Ureter (tissue), 1 donor: ENCODE measurements at places on chromosomes 12 and 14. TPM values are rescaled to one million over a fixed set of nuclear protein-coding genes. Genes with fewer than 3 reads are reported as not detected.
A peak's percentile ranks its signal among the peaks of the same experiment; 100 is the strongest.

- no peak for DNase-seq
Observed at GRCh38 chr12:102454808-102455760, 25.3 kb downstream of the IGF1 start.

Gene CIDEB
- 11.1 TPM for total RNA-seq

DNA sequence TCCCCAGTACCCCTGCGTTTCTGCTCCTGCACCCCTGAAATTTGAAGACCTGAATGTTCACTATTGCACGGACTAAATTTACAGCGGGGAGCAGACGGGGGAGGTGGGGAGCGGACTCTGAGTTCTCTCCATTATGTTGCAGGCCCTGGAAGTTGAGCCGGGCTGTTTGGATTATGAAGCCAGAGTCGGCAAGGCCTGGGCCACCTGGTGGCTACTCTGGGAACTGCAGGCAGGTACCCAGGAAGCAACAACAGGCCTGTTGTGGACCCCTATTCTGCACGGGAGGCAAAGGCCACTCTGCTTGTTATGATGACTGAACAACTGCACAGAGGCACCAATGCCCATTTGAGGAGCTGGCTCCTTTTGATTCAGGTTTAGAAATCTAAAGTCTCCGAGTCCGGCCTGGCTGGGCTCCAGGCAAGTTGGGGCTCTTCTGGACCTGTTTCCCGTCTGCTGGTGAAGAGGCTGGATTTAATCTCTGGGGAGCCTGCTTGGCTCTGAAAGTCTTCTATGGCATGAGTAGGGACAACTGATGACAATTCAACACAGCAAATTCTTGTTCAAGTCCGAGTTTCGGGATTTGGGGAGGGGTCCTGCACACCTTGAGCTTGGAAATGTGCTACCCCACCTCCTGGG, 34.1 kb upstream of the FAM181A start:
- peak; percentile 82 for DNase-seq

DNA sequence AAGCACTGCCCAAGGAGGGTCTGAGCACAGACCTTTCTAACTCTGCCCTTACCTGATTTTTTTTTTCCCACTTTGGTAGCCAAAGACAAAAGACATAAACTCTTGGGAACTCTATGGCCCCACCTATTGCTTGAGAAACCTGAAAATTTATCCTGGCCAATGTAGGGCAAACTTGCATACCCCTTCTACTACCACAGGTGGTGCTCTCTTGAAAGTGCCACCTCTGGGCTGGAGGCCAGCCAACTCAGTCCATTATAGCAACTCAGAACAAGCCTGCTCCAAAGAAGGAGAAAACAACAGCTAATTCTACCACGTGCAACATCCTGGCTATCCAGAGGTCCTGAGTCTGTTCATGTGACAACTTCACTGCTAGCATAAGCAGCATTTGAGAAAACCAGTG, 55.7 kb upstream of the ABCD2 start:
- no peak for DNase-seq

GRCh38 chr14:104378698-104379113, 200.9 kb upstream of the C14orf180 start:
- no peak for DNase-seq

DNA sequence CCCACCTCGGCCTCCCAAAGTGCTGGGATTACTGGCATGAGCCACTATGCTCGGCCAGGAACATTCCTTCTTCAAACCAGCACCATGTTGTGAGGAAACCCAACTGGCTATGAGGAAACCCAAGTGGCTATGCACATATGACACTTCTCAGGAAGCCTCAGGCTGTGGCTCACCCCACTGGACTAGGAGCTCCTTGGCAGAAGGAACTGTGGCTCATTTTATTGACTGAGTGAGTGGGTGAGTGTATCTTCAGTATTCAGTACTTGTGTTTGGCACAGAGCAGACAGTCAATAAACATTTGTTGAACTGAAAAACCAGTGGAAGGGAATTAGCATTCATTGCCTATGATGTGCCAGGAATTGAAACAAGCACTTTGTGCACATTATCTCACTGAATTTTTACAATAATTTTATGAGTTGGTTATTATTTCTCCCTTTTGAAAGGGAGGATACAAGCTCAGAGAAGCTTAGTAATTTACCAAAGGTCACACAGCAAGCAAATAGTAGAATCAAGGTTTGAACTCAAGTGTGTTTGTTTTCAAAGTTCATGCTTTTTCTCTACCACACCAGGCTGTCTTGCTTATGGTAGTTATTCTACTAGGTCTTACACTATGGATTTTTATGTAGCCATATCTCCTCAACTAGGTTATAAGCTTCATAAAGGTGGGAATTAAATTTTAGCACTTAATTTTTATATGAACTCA, 121.6 kb downstream of the VEZT start:
- no peak for DNase-seq

DNA sequence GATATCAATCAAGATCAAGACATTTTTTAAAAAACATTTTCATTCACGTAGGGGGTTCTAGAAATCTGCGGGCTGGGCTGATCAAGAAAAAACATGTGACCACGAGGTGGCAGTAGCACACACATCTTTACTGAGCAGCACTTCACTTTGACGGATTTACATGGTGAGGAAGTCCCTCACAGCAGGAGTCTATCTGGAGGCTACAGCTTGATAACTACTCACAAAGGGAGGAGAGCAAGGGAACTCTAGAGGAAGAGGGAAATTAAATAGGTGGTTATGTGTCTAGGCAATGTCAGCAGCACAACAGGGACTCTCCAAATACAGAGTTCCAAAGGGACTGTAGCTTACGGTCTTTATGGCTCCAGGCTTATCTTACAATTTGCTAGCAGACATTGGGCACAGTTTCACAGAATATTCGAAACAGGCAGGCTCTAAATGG, 248.1 kb downstream of the DPY19L2 start:
- DNase-seq: no peak

DNA sequence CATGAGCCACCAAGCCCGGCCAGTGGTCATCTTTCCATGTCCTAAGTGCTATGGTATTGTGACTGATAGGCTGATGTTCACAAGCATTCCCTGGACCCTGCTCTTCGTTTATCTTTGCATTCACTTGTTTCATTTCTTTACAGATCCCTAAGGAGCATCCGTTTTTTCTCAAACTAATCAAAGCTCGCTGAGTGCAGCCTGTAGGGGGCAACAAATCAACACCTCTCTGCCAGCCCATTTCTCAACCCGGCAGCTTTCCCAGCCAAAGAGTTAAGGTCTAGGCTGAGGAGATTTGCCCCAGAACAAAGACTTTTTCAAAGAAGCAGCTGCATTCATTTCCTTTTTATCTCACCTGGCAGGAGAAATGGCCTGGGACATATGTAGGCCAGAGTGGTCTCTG, 12.1 kb downstream of the SIRT4 start:
- no peak for DNase-seq

Gene SLC17A8
- total RNA-seq: 0.34 TPM

GRCh38 chr12:107178776-107179175, 85.4 kb upstream of the CRY1 start:
- no peak for DNase-seq

GRCh38 chr12:78864870-78865463, 393 bp downstream of the SYT1 start:
- DNase-seq: no peak

- no peak for DNase-seq
Observed at GRCh38 chr14:39880965-39881364, 448.7 kb upstream of the FBXO33 start.

Gene REM2
- 0.18 TPM for total RNA-seq

Gene XRCC3
- 15.7 TPM for total RNA-seq

DNA sequence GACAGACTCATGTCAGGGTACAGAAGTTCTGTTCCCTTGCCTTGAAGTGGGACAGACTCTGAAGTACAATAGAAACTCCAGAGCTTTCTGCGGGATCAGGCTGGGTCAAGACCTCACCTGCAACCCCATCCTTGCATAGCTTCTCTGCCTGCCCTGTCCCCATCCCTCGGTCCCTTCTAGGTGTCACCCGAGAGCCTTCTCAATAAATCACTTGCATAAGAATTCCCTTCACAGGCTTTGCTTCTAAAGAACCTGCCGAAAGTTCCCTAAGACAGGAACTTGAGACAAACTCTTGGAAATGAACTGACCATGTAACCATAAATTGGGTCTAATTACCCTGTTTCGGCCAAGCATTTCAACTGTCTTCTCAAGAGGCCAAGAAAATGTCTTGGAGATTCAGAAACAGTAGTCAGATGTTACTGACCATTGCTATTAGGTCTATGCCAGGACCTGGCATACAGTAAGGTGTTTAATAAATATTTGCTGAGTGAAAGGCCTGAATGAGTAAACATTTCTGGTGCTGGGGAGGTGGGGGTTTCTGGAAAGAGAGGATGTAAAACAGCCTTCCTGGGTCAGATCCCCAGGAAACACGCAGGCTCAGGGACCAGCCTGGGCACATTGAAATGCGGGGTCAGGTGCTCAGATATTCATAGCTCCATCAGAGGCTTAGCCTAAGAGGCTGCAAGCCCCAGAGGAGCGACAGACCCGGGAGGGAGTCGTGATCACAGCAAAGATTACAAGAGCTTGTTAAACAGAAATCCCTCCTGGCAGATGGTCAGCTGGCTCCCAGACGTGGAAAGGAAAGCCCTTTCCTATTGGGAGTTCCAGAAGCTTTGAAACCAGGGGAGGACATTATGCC, 226.2 kb upstream of the LHX5 start:
- no peak for DNase-seq

DNA sequence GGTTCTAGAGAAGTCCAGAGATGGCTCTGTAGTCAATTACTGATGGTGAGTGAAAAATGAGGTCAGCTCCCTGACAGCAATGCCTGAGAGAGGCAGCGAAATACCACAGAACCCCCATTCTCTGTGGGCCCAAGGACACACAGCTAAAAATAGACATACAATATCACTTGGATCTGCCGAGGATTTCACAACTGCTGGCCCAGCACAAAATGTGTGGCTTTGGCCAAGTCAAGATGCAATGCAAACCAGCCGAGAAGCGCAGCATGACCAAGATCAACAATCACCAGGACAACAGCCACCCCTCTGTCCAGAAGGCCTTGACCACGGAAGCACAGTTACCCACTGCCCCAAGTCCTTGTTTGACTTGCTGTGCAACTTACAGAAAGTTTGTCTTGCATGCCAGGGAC, 52.2 kb downstream of the CKAP4 start:
- DNase-seq: peak; percentile 76

- no peak for DNase-seq
Observed at GRCh38 chr14:85686908-85687307, 157.0 kb downstream of the FLRT2 start.

DNA sequence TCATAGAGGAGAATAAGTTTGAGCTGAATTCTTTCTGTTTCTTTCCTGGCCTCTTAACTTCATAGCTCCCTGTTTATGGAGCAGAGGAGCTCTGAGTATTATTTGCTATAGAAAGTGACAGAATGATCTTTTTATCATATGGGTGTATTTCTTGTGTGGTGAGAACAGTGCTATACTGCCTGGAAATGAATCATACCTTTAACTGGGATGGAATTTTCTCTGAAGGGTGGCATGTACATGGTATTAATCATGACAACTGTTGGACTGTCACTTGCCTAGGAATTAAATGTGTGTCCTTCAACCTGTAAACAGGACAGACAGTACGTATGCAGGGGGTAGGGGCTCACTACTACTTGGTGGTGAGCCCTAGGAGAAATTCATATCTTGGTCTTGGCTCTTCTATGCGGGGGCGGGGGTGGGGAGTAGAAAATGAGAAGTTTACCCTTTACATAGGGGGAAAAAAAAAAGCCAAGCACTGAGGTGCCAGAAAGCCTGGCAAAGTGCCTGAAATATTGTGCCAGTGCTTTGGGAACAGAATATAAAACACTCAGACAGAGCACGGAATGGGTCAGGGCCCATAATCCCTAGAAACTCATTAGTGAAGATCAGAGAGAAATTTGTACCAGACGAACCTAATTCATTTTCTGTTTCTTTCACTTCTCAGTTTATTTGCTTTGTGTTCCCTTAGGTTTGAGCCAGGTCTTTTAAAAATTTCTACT, 33.8 kb downstream of the ARMH4 start:
- DNase-seq: no peak

DNA sequence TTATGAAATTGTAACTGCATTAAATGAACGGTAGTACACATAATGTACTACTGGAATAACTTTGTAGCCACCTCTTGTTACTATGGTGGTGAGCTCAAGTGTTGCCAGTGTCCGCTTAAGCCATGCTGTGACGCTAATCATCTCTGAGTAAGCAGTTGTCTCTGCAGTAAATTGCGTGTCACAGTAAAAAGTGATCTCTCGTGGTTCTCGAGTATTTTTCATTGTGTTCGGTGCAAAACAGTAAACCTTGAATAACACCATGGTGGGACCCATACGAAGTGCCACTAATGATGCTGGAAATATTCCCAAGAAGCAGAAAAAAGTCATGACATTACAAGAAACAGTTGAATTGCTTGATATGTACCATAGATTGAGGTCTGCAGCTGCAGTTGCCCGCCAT, 524.8 kb downstream of the SOX5 start:
- DNase-seq: no peak

DNA sequence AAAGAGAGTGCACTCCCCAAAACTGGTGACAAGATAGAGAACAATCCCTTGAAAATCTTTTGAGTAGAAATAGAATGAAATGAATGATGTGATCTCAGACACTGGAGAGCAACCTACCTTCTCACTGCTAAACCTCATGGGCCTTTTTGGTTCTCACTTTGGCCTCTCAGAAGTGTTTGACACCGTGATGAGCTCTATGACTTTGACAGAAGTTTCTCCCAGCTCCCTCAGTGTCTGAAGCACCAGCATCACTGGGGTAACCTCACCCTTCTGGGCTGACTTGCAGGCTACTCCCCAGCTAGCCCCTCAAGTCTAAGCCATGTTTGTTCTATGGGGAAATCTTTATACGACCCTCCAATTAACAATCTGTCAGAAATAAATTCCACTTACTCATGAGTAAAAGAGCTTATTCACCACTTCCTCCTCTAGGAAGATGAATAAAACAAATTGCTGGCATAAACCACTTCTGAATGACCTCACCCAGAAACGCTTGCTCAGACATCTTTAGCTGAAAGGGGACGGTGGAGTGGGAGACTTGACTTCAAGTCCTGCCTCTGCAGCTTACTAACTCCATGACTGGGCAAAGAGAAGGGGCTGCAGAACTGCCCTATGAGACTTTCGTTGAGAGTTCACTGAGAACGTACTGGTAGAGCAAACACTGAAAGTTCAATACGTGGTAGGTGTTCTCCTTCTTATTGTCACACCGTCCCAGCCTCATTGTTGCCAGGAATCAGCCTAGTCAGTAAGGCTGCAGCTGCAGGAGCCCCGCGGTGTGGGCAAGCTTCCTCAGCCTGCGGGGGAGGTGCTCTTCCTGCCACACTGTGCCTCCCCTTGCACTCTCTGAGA, 46.5 kb downstream of the ST8SIA1 start:
- DNase-seq: no peak

- no peak for DNase-seq
Observed at GRCh38 chr12:112353393-112353792, 28.8 kb downstream of the HECTD4 start.
